ENCODE measurements at places on chromosomes 16 and 17.
A peak's percentile ranks its signal among the peaks of the same experiment; 100 is the strongest.

DNA sequence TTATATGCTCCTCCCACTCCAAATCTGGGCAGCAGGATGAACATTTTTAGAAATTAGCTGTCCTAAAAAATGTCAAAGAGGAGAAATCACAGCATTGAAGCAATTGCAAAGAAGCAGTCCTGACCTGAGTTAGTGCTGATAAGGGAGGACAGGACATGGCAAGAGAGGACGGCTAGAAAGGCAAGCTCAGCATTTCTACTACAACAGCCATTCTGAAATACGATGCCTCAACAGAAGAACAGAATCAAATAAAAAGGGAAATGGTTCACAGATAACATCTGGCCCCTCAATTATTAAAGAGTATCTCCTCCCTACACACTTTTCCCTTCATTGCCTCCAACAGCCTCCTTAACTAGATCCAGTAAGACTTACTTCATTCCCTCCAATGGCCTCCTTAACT lies 18.3 kb downstream of the VPS53 start:
- no peak for ATAC-seq

- ATAC-seq, result peak; percentile 88
Measured at GRCh38 chr16:22206842-22207714, 1.0 kb downstream of the EEF2K start.

DNA sequence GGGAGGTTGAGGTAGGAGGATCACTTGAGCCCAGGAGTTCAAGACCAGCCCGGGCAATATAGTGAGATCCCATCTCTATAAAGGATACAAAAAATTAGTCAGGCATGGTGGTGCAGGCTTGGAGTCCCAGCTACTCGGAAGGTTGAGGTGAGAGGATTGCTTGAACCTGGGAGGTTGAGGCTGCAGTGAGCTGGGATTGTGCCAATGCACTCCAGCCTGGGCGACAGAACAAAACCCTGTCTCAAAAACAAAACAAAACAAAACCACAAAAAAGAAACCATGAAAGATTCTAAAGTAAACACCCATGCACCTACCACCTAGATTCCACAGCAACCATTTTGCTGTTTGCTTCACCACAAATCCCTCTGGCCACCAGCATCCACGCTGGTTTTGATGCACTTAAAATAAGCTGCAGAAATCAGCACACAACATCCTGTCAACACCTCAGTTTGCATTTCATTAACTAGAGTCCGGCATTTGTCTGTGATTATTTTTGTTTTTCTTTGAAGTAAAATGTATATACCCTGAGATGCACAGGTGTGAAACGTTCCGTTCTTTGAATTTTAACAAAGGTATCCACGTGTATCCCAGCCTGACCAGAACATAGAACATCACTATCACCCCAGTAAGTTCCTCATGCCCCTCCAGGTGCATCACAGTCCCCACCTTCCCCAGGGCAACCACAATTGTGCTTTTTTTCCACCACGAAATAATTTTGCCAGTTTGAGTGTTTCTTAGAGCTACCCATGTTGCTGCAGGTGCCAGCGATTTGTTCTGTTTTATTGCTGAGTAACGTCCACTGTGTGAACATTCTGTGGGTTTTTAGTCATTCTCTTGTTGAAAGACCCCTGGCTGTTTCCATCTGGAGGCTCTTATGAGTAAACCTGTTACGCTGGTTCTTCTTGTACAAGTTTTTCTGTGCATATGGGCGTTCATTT lies 191.5 kb downstream of the SEC14L1 start:
- peak; percentile 72 for ATAC-seq

DNA sequence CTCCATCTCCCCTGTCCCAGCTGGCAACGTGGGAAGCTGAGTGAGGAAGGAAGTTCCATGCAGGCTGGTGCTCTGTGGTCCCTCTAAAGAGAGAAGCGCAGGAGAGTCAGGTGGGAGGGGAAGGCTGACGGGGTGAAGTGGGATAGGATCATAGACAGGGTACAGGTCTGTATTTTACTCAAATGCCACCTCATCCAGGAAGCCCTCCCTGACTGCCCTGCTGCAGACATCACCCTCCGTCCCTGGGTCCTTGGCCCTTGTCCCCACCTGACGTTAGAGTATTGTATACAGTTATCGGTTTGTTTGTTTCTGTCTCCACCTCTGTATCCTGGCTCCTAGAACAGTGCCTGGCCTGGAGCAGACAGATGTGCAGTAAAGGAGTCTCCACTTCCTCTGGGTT lies 11.7 kb downstream of the CANT1 start:
- no peak for ATAC-seq

DNA sequence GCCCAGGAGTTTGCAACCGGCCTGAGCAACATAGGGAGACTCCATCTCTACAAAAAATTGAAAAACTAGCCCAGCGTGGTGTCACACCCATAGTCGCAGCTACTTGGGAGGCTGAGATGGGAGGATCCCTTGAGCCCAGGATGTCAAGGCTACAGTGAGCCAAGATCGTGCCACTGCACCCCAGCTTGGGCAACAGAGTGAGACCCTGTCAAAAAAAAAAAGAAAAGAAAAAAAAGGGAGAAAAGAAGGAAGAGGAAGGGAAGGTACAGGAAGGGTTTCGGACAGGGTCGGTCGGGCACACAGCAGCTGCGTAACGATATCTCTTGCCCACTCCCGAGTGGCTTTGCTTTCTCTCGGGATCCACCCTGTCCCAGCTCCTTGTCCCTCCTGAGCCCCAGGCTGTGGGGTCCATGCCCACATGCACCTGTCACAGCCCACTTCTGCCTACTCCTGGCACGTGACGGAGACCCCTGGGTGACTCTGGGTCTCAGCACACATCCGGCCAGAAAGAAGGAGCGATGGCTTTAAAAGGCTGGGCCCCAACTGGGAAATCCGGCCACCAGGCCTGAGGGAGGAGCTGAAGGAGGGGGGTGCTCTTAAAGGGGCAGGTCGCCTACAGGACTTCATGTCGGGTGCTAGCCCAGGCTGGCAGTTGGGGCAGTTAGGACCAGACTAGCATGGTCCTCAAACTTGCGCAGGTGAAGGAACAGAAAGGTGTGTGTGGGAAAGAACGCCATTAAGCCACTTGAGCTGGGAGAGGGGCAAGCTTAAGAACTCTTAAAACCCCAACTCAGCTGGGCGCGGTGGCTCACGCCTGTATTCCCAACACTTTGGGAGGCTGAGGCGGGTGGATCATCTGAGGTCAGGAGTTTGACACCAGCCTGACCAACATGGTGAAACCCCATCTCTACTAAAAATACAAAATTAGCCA lies at the start of gene GHDC:
GHDC (minus strand) TSS at position 526 of the 931 bp plus-strand sequence. CDS start 913 bp downstream, outside the sequence.
- peak; percentile 95 for ATAC-seq

DNA sequence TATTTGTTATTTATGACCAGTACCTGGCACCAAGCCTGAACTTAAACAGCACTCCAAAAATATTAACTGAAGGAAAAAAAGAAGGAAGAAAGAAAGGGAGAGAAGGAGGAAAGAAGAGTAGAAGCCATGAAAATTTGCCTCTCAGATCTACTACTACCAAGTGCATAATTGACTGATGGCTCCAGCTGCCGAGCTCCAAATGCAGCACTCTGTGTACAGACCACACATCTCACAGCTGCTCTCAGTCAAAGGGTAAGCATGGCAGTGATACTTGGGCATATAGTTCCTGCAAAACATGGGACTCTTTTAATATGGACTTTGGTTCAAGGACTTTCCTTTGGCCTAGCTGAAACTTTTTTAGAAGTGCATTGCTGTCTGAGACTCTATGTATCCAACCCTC lies 44.0 kb upstream of the NOG start:
- ATAC-seq, result no peak

DNA sequence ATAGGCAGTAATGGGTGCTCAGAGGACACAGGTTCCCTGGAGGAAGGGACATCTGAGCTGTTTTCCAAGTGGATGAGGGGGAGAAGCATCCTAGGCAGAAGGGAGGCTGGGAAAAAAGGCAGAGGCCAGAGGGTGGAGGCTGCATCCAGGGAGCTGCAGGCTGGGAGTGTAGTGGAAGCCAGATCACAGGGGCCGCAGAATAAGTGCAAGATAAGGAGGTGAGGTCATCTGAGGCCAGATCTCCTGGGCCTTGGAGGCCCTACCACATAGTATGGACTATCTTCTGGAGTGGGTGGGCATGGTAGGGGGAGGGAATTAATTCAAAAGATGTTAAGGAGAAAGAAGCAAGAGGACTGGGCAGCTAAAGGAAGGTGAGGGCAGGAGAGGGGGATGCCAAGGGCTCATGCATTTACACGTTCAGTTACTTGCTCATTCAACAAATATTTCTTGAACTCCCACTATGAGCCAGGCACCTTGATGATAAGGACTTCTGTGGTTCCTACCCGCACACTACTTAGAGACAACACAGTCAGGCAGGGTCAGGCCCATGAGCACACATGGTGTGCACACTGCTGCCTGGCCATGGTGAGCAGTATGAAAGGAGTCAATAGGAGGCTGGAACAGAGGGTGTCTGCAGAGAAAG lies 2.4 kb upstream of the RIPOR1 start:
- ATAC-seq, result no peak

- ATAC-seq, result no peak
Measured at GRCh38 chr16:84225571-84225970, 14.2 kb downstream of the KCNG4 start.

DNA sequence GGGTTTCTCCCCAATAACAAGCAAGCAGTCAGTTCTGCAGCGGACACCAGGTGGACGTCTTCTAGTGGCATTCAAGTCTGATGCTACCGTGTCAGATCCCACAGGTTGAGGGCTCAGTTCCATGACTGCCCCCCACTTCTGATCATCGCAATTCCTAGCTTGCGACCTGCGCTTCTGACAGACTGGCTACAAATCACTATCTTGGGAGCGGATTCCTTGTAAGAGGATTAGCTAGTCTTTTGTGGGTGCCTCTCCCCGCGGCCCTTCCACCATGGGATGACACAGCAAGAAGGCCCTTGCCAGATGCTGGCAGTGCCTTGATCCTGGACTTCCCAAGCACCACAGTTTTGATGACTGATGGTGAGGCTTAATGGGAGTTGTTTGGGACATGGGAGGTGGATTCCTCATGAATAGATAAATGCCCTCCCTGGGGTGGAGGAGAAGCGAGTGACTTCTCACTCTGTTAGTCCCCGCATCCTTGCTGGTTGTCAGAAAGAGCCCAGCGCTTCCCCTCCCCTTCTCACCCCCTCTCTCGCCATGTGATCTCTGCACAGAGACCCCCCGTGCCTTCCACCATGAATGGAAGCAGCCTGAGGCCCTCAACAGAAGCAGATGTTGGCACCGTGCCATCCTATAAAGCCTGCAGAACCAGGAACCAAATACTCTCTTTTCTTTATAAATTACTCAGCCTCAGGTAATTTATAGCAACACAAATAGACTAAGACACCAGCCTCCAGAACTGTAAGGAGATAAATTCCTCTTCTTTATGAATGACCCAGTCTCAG lies 19.1 kb downstream of the CDIP1 start:
- ATAC-seq, result no peak

- ATAC-seq, result no peak
Measured at GRCh38 chr16:49856672-49857330, 889 bp upstream of the ZNF423 start.

- peak; percentile 96 for ATAC-seq
Measured at GRCh38 chr16:89764711-89765201, 43.4 kb downstream of the ZNF276 start.

DNA sequence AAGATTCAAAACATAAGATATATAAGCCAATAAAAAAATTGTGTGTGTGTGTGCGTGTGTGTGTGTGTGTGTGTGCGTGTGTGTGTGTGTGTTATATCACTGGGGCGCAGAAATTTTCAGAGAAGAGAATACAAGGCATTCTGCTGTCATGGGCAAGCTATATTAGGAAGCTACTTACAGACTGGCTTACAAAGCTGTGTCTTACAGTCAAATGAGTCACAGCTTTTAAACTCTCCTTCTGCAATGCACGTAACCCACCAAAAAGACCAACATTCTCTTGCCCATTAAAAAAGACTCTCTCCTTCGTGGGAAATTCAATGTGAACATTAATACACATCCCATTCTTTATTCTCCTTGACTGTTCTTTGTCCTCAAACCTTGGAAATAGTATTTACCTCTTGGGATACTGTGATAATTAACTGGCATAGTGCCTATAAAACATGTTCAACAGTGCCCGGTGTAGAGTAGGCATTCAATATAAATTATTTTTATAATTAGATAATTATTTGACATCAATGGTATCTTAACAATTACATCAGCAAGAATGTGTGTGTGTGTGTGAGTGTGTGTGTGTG lies 860.4 kb upstream of the SOX9 start:
- no peak for ATAC-seq

GRCh38 chr17:57861000-57861789 lies 11.4 kb upstream of the MRPS23 start:
- ATAC-seq, result peak; percentile 76

DNA sequence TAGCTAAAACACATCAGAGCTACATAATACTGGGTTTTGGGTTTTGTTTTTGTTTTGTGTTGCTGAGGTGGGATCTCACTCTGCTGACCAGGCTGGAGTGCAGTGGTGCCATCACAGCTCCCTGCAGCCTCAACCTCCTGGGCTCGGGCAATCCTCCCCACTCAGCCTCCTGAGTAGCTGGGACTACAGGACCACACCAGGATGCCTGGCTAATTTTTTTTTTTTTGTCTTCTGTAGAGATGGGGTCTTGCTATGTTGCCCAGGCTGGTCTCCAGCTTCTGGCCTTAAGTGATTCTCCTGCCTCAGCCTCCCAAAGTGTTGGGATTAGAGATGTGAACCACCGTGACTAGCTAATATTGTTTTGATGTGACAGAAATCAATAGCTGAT lies 6.2 kb downstream of the MEAK7 start:
- no peak for ATAC-seq

GRCh38 chr16:85074225-85074914 lies 37.9 kb downstream of the CIBAR2 start:
- no peak for ATAC-seq

GRCh38 chr17:82020572-82021106 lies 2.0 kb downstream of the CENPX start:
- ATAC-seq, result no peak

DNA sequence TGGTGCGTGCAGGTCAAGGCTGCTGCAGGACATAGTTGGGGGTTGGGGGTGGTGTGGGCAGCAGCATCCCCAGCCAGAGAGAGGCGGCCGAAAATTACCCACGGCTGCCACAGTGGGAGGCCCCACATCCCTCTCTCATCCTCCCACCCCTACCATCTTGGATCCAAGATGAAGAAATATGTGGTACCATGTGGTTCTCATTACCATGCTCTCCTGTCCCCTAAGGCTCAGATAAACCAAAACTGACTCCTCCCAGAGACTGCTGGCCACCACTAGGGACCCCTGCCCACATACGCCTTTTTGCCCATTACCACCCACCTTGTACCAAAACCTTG lies 120.4 kb downstream of the HIC1 start:
- ATAC-seq, result no peak

DNA sequence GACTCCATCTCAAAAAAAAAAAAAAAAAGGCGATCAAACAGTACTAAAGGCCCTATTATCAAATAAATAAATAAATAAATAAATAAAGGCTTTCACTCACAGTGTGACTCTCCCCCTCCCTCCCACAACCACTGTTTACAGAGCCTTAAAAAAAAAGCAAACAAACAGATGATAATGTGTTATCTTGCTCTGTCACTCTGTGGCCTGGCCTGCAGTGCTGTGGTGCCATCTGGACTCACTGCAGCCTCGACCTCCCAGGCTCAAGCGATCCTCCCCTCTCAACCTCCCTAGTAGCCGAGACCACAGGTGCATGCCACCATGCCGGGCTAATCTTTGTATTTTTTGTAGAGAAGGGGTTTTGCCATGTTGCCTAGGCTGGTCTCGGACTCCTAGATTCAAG lies 8.1 kb upstream of the NAGLU start:
- no peak for ATAC-seq

- no peak for ATAC-seq
Measured at GRCh38 chr16:27214084-27214961, 11.0 kb downstream of the KDM8 start.

- ATAC-seq, result no peak
Measured at GRCh38 chr17:9928601-9929333, 23.7 kb upstream of the RCVRN start.
